NCI-H2081 (cell line): ENCODE measurements at places on chromosomes 6 and 20.

DNA sequence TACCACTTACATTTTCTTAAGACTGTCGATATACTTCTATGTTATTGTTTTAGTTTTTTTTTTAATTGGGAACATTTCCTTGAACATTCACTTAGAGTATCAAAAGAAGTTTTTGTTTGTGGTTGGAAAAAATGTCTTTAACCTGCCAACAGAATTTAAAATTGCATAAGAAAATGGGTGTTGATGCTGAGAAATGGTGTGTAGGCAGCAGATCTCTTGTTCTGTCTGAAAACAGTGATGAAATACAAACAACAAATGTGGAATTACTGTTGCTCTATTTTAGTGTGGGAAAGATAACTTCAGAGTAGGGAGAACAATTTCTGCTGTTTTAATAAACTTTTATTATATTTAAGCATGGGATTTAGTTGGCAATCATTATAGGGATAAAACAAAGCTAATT is 293.5 kb downstream of the CDKAL1 start:
- DNase-seq, result no peak

DNA sequence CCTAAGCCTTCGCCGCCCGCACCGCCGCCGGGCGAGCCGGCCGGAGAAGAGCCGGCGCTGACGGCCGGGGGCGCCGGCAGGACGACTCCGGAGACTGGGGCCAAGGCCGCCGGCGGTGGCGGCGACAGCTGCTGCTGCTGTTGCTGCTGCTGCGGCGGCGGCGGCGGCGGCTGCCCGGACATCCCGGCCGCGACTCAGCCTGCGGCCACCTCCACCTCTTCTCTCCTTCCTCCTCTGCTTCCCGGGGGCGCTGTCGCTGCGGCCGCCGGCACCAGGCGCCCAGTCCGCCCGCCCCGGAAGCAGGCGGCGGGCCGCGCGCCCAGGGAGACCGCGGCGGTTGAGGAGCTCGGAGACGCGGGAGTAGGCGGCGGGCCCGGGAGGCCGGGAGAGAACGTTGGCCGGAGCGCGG is 307 bp downstream of the RANBP9 start:
- DNase-seq, result no peak

GRCh38 chr6:74997646-74998045 is 208.2 kb downstream of the COL12A1 start:
- no peak for DNase-seq

GRCh38 chr6:161349886-161350285 is 76.0 kb upstream of the AGPAT4 start:
- no peak for DNase-seq
